ENCODE measurements at places on chromosomes 6 and 20. TPM values are rescaled to one million over a fixed set of nuclear protein-coding genes. Genes with fewer than 3 reads are reported as not detected.

The HNF4A gene
- 41.1 TPM for total RNA-seq

The PPP1R16B gene
- not detected for total RNA-seq

- H3K27ac ChIP-seq: no peak overlapping the region
- no peaks in the 10 kb centered on the region for H3K36me3 ChIP-seq
- no peak for DNase-seq
- H3K4me1 ChIP-seq: no peaks in the 10 kb centered on the region
- no peaks in the 10 kb centered on the region for H3K27me3 ChIP-seq
Measured at GRCh38 chr6:92681401-92681800, 738.0 kb downstream of the EPHA7 start.

DNA sequence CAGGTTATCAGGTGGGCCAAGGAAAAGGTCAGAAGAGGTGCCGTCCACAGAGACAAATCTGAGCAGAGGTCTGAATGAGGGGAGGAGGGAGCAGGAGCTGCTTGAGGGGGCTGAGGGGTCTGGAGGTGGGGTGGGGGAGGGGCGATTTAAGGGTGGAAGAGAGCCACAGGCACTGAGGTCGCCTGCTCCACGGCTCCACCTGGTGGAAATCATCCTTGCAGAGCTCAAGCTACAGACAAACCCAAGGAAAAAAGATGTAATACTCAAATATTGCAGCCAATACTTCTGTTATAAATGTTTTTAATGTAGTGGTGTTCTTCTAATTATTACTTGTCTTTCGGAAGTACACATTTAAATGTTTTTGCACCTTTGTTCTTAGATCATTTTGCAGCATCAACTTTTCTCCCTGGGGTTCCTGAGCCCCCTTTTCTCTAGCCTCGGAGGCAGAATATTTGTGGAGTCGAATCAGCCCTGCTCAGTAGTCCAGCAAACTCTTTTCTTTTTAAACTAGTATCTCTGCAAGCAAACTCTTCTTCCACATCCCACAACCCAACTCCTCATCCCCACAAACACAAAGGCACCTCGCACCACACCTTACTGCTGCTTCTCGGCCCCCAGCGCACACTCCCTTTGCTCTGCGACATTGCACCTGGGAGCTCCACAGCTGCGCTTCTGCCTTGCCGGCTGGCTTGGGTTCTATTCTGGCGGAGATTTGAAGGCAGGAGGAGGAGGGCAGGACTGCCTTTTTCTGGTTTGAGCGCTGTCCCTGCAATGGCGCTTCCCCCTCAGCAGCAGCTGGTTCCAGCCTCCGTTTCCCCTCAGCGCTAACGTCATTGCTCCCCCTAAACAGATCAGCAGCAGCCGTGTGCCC lies 51.0 kb upstream of the TFAP2A start:
- DNase-seq: peak; percentile 69
- H3K27me3 ChIP-seq: no peaks in the 10 kb centered on the region
- no peak overlapping the region for H3K27ac ChIP-seq
- H3K4me1 ChIP-seq: peaks cover 8% of the 10 kb centered on the region
- H3K36me3 ChIP-seq: no peaks in the 10 kb centered on the region

GRCh38 chr20:25136643-25137559 lies 55.0 kb upstream of the VSX1 start:
- peak; percentile 41 for DNase-seq
- H3K36me3 ChIP-seq: no peaks in the 10 kb centered on the region
- no peak overlapping the region for H3K4me3 ChIP-seq
- no peak overlapping the region for H3K27ac ChIP-seq

- no peak overlapping the region for H3K4me3 ChIP-seq
- H3K27ac ChIP-seq: no peak overlapping the region
- H3K27me3 ChIP-seq: no peaks in the 10 kb centered on the region
- no peaks in the 10 kb centered on the region for H3K4me1 ChIP-seq
- no peak for DNase-seq
- no peaks in the 10 kb centered on the region for H3K36me3 ChIP-seq
Measured at GRCh38 chr6:151292974-151293687, 53.4 kb downstream of the AKAP12 start.

GRCh38 chr6:70037445-70037844 lies 171.1 kb downstream of the COL19A1 start:
- H3K4me3 ChIP-seq: no peak overlapping the region
- H3K36me3 ChIP-seq: no peaks in the 10 kb centered on the region
- no peak overlapping the region for H3K27ac ChIP-seq
- H3K4me1 ChIP-seq: no peaks in the 10 kb centered on the region
- no peaks in the 10 kb centered on the region for H3K27me3 ChIP-seq

DNA sequence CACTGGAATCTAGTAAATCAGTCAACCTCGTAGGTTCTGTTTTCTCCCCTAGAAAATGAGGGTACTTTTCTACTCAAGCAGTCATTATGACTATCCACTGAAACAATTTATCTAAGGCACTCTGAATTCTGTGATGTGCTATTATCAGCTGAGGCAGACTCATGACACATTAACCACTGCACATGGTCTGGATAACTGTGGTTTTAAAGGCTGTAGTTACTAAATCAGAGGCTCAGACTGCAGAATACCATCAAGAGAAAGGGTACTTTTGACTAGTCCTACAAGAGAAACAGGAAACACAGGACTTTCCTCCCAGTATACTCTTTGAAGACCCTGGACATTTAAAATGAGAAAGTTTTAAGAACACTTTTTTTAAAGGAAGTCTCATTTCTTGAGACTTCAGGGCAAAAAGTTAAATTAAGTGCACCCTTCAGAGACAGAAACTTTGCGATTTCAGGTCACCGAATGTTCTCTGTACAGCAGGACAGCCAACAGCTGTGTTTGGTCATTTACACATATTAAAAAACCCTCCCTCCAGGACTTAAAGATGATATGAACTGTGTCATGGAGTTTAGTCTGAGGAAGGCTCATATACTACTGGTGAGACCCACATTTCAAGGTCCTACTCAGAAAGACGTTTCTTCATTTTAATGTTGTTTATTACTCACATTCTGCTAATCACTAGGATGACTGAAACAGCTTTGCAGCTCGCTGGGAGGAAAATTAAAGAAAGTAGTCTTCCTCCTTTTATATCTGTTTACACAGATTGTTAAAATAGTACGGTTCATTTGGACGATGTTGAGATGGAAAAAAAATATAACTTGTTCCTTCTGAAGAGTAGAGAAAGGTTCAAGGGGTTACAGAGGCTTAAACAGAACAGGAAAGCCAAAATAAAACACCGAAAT lies 19.9 kb downstream of the ATXN1 start:
- no peaks in the 10 kb centered on the region for H3K36me3 ChIP-seq
- H3K27ac ChIP-seq: no peak overlapping the region
- no peaks in the 10 kb centered on the region for H3K27me3 ChIP-seq
- DNase-seq: no peak

Data from Calu3 (cell line).